ENCODE measurements at places on chromosomes 7 and 10. TPM values are rescaled to one million over a fixed set of nuclear protein-coding genes. Genes with fewer than 3 reads are reported as not detected.

Gene TMEM184A
- 1.8 TPM for total RNA-seq

Gene CRHR2
- not detected for total RNA-seq

Gene NEUROD6
- total RNA-seq, result not detected

Gene UCMA
- not detected for total RNA-seq

Gene INHBA
- 103 TPM for total RNA-seq

Gene SYT15
- 1.4 TPM for total RNA-seq

Gene KCNMA1
- total RNA-seq, result 45.8 TPM

Gene RNLS
- total RNA-seq, result 9.2 TPM

Gene LRRD1
- total RNA-seq, result 0.27 TPM

Gene SFTPA2
- not detected for total RNA-seq

Gene TMEM140
- total RNA-seq, result 0.27 TPM

Gene CRYGN
- total RNA-seq, result not detected

Gene MYL10
- total RNA-seq, result 0.73 TPM

Gene LIPK
- not detected for total RNA-seq

Gene ANKRD61
- 0.18 TPM for total RNA-seq

Gene GIMAP1
- total RNA-seq, result not detected

Gene FAM25G
- total RNA-seq, result not detected

Gene IFT22
- 20.9 TPM for total RNA-seq

Gene VSTM2A
- 0.20 TPM for total RNA-seq

Gene PTN
- 11.1 TPM for total RNA-seq

Gene KCNH2
- total RNA-seq, result 4.6 TPM

Gene FAM131B
- total RNA-seq, result 7.6 TPM

Gene HOXA9
- not detected for total RNA-seq

Gene CPN1
- total RNA-seq, result not detected

Gene CTAGE4
- 1.4 TPM for total RNA-seq

Gene LIPN
- not detected for total RNA-seq

Gene RARRES2
- 19.4 TPM for total RNA-seq

Gene AGBL3
- total RNA-seq, result 0.72 TPM

Gene CACNA2D1
- 65.4 TPM for total RNA-seq

Gene OR2A42
- total RNA-seq, result not detected

Gene EN2
- not detected for total RNA-seq

Gene SLC29A4
- total RNA-seq, result 8.2 TPM

Gene AKR1C1
- total RNA-seq, result 1.3 TPM

Gene NEUROG3
- not detected for total RNA-seq

Gene MUC12
- total RNA-seq, result 2.5 TPM

Gene ZNF282
- 26.9 TPM for total RNA-seq

Gene HMX3
- not detected for total RNA-seq

Gene STRIP2
- 1.3 TPM for total RNA-seq

Gene TMEM248
- 96.1 TPM for total RNA-seq

Gene CCDC136
- 14.4 TPM for total RNA-seq

Gene ITGB8
- total RNA-seq, result 11.1 TPM

Gene ZNF736
- total RNA-seq, result 4.4 TPM

Gene SMKR1
- total RNA-seq, result not detected

Gene LYZL2
- total RNA-seq, result not detected

Gene FKBP6
- not detected for total RNA-seq
